ENCODE measurements at places on chromosomes 2 and 18.

GRCh38 chr2:239540174-239540573, 139.4 kb upstream of the HDAC4 start:
- DNase-seq = no peak

DNA sequence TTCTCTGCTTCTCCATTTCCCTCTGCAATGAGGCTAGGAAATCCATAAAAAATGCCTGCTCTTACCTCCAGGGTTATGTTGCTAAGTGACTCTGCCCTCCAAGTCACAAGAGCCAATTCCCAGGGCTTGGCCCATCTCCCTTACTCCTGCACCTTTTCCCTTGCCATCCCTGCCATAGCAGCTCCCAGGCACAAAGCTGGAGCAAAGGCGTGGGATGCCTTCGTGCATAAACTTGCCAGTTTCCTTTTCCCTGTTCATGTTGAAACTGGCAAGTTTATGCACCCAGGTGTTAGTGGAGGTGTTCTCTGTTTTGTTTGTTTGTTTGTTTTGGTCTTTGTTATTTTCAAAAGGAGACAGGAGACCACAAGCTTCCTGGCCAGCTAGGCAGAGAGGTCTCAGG, 195.1 kb downstream of the ACKR3 start:
- no peak for DNase-seq

DNA sequence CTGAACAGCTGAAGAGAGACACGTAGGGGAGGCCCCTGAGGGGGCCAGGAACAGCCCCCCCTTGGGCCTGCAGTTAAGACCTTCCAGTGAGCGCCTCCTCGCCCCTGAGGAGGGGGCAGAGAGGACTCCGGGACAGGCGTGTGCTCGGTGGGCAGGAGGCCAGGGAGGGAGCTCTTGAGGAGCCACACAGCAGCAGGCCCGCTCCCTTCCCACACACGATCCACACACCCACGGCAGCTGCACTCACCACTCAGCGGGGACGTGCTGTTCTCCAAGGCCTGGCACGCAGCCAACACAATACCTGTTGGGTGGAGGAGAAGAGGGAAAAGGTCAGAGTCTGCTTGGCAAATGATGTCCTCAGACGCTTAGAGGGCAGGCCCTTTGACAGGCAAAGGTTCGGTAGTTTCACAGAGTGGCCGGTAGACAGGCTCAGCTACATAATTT, 39.0 kb downstream of the TGFA start:
- DNase-seq = peak; percentile 48

- no peak for DNase-seq
These were observed 108.2 kb downstream of the ZNF516 start for GRCh38 chr18:76386886-76387285.

Measured in mesothelial cell of epicardium (in vitro differentiated cells).